Activated CD4-positive, alpha-beta T cell treated with anti-CD3 and anti-CD28 coated beads, Interleukin-2, amount 10 ng/mL, durations not matched to agents 24 days and 14 days (primary cell): ENCODE measurements at places on chromosomes 4 and X. TPM values are rescaled to one million over a fixed set of nuclear protein-coding genes. Genes with fewer than 3 reads are reported as not detected.

DNA sequence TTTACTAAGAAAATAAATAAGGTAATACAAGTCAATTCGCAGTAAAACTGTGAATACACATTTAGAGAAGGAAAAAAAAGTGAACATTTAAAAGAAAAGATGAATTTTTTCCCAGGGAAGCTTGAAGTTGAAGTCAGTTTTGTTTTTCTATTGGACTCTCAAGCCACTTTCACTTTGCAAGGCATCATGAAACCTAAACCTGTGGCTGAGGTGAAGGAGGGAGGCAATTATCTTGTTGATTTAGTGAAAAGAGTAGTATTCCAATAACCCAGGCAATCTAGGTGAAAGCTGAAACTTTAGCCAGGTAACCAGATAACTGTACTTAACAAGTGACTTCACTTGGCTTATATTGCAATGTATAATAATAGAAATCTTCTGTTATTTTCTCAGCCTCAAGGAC lies 138.6 kb downstream of the HDX start:
- no peak for DNase-seq

GRCh38 chrX:107700317-107700774 lies 72.0 kb downstream of the PRPS1 start:
- DNase-seq = no peak

RAB40AL gene
- total RNA-seq = 0.26 and 0.68 TPM in 2 replicates

PPEF2 gene
- 0.23 TPM in 1 of 2 replicates, not detected in the other for total RNA-seq

DNA sequence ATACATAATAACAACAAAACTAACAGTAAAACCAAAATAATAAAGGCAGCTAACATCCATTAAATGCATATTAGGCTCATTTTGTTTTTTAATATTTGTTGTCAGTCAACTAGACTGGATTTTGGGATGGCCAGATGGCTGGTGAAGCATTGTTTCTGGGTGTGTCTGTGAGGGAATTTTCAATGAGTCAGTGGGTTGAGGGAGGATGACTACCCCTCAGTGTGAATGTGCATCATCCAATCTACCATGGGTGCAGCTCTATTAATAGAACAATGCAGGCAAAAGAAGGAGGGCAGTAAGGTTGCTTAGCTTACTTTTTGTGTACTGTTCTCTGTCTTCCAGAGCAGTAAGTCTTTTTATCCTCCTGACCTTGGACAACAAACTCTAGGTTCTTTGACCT lies 484.2 kb upstream of the HS3ST1 start:
- DNase-seq = no peak

KDR gene
- total RNA-seq = not detected in 2 replicates

DAPP1 gene
- total RNA-seq = 28.4 and 29.5 TPM in 2 replicates

IRF2 gene
- total RNA-seq = 48.7 and 50.0 TPM in 2 replicates
